HCT116 (cell line): ENCODE measurements at places on chromosomes 6 and 20.
A peak's percentile ranks its signal among the peaks of the same experiment; 100 is the strongest.

DNA sequence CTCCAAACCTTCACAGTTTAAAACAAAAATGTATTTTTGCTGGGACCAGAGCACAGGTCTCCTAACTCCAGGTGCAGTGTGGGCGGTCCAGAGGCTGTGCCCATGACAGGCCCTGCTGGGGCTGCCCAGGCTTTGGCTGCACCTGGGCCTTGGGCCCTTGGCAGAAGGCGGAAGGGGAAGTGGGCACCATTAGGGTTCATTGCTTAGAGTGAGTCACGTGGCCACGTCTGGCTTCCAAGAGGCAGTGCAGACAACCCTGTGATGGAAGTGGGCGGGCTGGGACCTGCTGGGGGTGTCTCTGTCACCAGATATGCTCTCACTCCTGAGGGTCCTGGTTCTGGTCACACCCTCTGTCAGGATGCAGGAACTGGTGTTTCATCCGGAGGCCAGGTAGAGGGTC lies 302.2 kb downstream of the QKI start:
- no peaks in the 10 kb centered on the region for H3K27me3 ChIP-seq
- no peak for DNase-seq
- H3K36me3 ChIP-seq: no peaks in the 10 kb centered on the region
- H3K4me1 ChIP-seq: no peaks in the 10 kb centered on the region

- no peak overlapping the region for H3K4me3 ChIP-seq
- peaks cover 5% of the 10 kb centered on the region for H3K4me1 ChIP-seq
- no peaks in the 10 kb centered on the region for H3K36me3 ChIP-seq
- H3K27me3 ChIP-seq: no peaks in the 10 kb centered on the region
- no peak overlapping the region for H3K27ac ChIP-seq
Measured at GRCh38 chr6:134003542-134003951, 48.9 kb downstream of the SLC2A12 start.

- H3K4me1 ChIP-seq: no peaks in the 10 kb centered on the region
- H3K4me3 ChIP-seq: no peak overlapping the region
- no peak for DNase-seq
Measured at GRCh38 chr6:150528648-150529285, 70.9 kb upstream of the PLEKHG1 start.

GRCh38 chr20:59518881-59519706 lies 85.2 kb upstream of the PHACTR3 start:
- H3K4me1 ChIP-seq: peaks cover 3% of the 10 kb centered on the region; the same call in 1 of the 2 replicates
- no peak overlapping the region for H3K4me3 ChIP-seq
- no peak overlapping the region for H3K27ac ChIP-seq

DNA sequence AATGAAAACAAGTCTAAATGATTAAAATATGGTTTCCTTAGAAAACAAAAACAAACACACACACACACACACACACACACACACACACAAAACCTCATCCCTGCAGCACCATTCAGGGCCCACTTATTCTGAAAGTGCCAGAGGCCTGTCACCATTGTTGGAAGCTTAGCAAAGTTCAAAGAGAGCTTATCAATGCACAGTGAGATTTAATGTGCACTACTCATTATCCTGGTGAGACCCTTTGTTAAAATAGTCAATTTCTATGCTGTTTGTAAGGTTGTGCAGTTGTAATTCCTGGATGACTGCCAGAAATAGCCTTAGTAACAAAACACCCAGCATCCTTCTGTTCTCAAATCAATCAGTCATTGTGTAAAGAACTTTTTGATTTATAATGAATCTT lies 482.9 kb downstream of the GRIK2 start:
- H3K27me3 ChIP-seq: no peaks in the 10 kb centered on the region
- H3K27ac ChIP-seq: no peak overlapping the region
- no peak overlapping the region for H3K4me3 ChIP-seq
- no peaks in the 10 kb centered on the region for H3K36me3 ChIP-seq
- DNase-seq: no peak

- no peaks in the 10 kb centered on the region for H3K36me3 ChIP-seq
- H3K4me3 ChIP-seq: no peak overlapping the region
- no peak overlapping the region for H3K27ac ChIP-seq
- DNase-seq: peak; percentile 55
Measured at GRCh38 chr6:82017288-82017687, 230.3 kb downstream of the IBTK start.

DNA sequence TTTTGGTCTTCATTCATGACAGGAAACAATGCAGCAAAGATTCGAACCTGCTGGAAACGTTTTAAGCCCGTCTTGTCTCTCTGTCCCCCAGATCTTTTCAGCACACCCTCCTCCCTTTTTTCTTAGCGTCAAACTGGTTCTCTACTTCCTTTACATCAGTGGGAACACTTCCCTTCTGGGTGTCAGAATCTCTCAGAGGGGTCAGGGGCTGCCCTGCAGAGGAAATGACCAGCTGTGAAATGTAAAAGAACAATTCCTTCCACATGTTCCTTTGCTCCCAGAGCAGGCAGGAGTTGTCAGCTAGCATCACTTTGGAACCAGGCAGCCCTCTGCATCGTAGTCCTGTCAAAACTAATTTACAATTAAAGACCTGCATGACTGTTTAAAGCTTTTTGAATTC lies 619.0 kb downstream of the TFAP2A start:
- no peak for DNase-seq
- no peak overlapping the region for H3K27ac ChIP-seq
- no peak overlapping the region for H3K4me3 ChIP-seq

DNA sequence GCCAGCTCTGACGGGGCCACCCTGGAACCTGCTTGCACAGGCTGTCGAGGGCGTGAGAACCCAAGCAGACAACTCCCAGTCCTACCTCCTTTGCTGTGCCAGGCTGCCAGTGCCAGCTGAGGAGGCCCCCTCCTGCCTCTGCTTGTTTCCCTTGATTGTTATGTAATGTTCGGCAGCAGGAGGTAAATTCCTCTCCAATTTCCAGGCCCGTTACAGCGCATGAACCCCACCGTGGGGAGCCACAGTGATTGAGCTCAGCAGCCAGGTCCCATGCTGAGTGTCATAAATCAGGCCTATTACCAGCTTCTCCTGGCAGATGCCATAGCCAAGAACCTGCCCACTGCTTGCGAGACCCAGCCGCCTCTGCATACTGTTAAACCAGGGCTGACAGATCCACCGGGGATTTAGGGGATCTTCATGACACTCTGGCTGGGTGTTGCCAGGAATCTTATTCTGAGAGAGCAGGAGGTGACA lies 320.5 kb downstream of the DHX35 start:
- no peak overlapping the region for H3K27ac ChIP-seq
- H3K36me3 ChIP-seq: no peaks in the 10 kb centered on the region
- DNase-seq: no peak
- peaks cover 14% of the 10 kb centered on the region for H3K27me3 ChIP-seq
- no peak overlapping the region for H3K4me3 ChIP-seq
- no peaks in the 10 kb centered on the region for H3K4me1 ChIP-seq

- DNase-seq: peak; percentile 8
- peaks cover 20% of the 10 kb centered on the region for H3K4me1 ChIP-seq
- no peaks in the 10 kb centered on the region for H3K27me3 ChIP-seq
- H3K36me3 ChIP-seq: no peaks in the 10 kb centered on the region
Measured at GRCh38 chr6:16635810-16636602, 125.3 kb downstream of the ATXN1 start.

- no peak overlapping the region for H3K27ac ChIP-seq
- no peaks in the 10 kb centered on the region for H3K4me1 ChIP-seq
- H3K27me3 ChIP-seq: no peaks in the 10 kb centered on the region
- H3K4me3 ChIP-seq: no peak overlapping the region
- H3K36me3 ChIP-seq: peaks cover 29% of the 10 kb centered on the region
Measured at GRCh38 chr20:36794116-36794474, 20.5 kb upstream of the DSN1 start.

GRCh38 chr6:144647971-144648651 lies 363.0 kb downstream of the UTRN start:
- no peaks in the 10 kb centered on the region for H3K27me3 ChIP-seq
- H3K36me3 ChIP-seq: no peaks in the 10 kb centered on the region
- H3K4me1 ChIP-seq: peaks cover 8% of the 10 kb centered on the region
- DNase-seq: no peak

GRCh38 chr20:6074145-6074561 lies 20.3 kb upstream of the LRRN4 start:
- H3K36me3 ChIP-seq: peaks cover 20% of the 10 kb centered on the region; the same call in 1 of the 2 replicates
- DNase-seq: no peak
- no peak overlapping the region for H3K27ac ChIP-seq
- H3K4me3 ChIP-seq: no peak overlapping the region
- no peaks in the 10 kb centered on the region for H3K4me1 ChIP-seq
- H3K27me3 ChIP-seq: no peaks in the 10 kb centered on the region

DNA sequence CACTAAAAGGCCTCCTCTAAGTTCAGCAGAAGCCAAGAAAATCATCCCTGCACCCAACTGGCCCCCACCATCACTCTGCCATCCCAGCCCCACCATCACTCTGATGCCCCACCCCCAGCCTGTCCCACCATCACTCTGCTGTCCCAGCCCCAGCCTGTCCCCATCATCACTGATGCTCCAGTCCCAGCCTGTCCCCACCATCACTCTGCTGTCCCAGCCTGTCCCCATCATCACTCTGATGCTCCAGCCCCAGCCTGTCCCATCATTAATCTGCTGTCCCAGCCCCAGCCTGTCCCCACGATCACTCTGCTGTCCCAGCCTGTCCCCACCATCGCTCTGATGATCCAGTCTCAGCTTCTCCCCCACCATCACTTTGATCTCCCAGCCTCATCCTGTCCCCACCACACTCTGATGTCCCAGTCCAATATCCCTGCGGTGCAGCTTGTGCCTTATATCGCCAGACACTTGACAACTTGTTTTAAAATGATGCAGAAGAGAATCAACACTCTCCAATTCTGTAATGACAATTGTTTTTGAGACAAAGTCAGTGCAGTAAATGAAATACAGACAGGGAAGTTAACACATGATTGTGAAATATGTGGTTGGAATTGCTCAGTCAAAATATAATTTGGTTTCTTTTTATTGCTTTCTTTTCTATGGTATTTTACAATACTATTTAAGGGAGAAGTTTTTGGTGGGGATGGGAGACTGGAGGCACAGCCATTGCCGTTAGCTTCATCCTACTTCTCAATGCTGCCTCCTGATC lies 100.8 kb downstream of the TNFAIP3 start:
- H3K27me3 ChIP-seq: no peaks in the 10 kb centered on the region
- DNase-seq: no peak
- H3K4me3 ChIP-seq: no peak overlapping the region
- H3K27ac ChIP-seq: no peak overlapping the region
- no peaks in the 10 kb centered on the region for H3K36me3 ChIP-seq
- H3K4me1 ChIP-seq: no peaks in the 10 kb centered on the region

GRCh38 chr6:156701966-156702365 lies 75.2 kb upstream of the ARID1B start:
- H3K36me3 ChIP-seq: no peaks in the 10 kb centered on the region
- H3K4me1 ChIP-seq: no peaks in the 10 kb centered on the region
- H3K27ac ChIP-seq: no peak overlapping the region

DNA sequence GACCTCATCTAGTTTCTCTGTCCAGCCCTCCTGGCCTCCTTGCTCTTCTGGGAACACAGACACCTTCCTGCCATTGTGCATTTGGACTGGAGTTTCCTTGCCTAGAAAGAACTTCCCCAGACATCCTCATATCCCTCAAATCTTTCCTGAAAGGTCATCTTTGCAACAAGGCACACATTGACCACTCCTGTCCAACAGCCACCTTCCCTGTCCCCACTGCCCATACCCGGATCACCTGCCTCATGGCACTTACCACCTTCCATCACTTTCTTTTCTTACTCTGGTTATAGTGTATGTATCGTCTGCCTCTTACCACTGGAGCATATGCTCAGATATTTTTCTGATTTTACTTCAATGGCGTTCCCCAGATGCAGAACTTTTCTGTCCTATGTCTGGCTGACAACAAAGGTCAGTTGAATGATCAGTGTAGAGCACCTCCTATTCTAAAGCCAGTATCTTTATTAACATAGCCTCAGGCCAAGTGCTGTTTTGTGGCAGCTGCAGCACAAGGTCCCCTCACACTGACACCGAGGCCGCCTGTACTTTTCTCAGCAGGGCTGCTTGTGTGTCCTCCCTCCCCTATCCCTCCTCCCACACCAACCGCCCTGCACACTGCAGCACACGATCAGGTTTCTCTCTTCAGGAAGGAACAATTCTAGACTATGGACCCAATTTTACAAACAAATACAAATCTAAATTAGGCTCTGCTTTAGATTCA lies 4.1 kb downstream of the HLA-C start:
- no peaks in the 10 kb centered on the region for H3K27me3 ChIP-seq
- H3K4me1 ChIP-seq: peaks cover 14% of the 10 kb centered on the region; the same call in 1 of the 2 replicates
- H3K27ac ChIP-seq: no peak overlapping the region
- no peak overlapping the region for H3K4me3 ChIP-seq

DNA sequence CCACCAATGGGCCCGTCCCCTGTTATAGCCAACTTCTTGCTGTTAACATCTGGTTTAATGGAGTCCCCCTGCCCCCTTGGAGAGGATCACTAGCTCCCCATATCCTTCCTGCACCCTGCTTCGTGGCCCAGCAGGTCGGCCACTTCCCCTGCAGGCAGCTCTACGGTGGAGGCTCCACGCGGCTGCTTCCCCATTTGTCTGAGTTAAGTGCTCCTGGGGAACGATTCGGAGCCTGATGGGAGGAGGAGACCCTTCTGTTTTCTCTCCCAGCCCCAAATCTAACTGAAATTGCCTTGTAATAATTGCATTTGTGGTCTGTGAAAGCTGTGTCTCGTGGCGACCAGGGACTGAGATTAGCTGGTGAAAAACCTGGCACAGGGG lies 74.6 kb downstream of the SULF2 start:
- H3K27me3 ChIP-seq: no peaks in the 10 kb centered on the region
- no peaks in the 10 kb centered on the region for H3K36me3 ChIP-seq
- H3K4me1 ChIP-seq: no peaks in the 10 kb centered on the region
- H3K4me3 ChIP-seq: no peak overlapping the region

- H3K36me3 ChIP-seq: no peaks in the 10 kb centered on the region
- DNase-seq: no peak
- H3K27ac ChIP-seq: no peak overlapping the region
Measured at GRCh38 chr6:144232176-144232831, 52.8 kb upstream of the UTRN start.

- H3K27me3 ChIP-seq: no peaks in the 10 kb centered on the region
- H3K36me3 ChIP-seq: peaks cover 4% of the 10 kb centered on the region; the same call in 1 of the 2 replicates
- peak overlapping the region; percentile 76 for H3K27ac ChIP-seq
Measured at GRCh38 chr6:32175322-32175710, 568 bp downstream of the AGPAT1 start.

DNA sequence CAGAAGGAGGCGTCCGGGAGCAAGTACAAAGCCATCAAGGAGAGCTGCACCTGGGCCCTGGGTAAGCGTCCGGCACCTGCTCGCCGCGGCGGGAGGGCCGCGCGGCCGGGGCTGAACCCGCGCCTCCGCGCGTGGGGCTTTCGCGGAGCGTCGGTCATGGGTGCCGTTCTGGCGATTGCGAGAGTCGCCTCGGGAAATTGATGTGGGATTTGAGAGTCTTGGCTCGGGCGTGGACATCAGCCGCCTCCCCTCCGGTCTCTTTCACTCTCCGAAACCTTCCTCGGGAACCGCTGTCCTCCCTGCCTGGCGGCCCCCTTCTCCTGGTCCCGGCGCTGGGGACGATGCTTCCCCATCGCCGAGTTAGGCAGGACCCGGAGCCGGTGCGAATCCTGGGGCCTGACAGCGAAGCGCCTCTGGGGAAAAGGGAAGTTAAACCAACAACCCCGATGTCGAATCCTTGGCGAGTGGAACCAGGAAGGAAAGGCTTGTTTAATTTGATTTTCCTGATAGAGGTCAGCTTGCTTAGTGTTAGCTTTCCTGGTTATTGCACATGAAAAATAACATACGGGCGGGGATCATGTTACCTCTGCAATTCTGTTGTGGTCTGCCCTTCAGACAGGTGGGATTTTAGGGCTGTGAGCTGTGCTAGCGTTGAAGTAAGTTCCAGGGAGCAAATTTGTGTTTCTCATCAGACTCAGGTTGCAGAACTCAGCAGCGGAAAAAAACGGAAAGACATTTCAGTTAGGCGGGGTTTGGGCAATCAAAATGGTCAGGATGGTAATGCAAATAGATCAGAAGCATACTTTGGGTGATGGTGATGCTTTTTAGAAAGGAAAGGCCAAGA lies 594 bp downstream of the ARFGEF3 start:
- H3K36me3 ChIP-seq: no peaks in the 10 kb centered on the region
- peaks cover 9% of the 10 kb centered on the region; the same call in 1 of the 2 replicates for H3K27me3 ChIP-seq
- no peak for DNase-seq
- no peak overlapping the region for H3K27ac ChIP-seq
- peaks cover 10% of the 10 kb centered on the region; the same call in 1 of the 2 replicates for H3K4me1 ChIP-seq
